ENCODE measurements at places on chromosomes 3 and 15.

DNA sequence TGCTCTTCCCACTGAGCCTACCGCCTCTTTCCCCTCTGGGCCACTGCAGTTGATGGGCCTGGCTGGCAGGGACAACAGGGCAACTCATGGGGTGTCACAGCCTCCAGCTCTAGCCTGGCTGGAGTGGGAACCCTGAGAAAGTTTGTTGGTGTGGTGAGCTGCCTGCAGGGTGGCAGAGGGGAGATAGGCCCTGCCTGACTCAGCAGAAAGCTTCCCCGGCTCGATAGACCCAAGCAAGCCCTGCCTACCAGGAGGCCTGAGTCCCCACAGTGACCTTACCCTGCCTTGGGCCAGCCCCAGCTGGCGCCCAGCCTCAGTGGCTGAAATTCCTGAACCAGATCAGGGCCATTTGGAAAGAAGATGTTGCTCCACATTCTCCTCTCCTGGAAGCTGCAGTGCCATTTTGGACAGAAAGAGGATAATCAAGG, 29.4 kb downstream of the ABTB1 start:
- no peak for DNase-seq

DNA sequence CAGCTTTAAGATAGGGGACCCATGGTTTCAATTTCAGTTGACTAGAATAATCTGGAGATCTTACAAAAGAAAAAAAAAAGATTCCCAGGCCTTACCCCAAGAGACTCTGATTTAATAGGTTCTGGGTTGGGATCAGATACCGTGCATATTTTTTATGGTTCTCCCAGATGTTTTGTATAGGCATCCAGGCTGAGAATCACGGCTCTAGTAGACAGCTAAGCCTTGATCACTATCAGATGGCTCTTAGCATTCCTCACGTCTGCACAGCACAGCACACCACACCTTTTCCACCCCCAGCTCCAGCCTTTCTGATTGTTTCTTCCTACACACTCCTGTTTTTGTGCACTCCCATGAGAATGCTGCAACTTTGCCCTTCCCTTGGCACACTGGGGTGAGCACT, 40.8 kb downstream of the TMEM45A start:
- DNase-seq, result no peak

DNA sequence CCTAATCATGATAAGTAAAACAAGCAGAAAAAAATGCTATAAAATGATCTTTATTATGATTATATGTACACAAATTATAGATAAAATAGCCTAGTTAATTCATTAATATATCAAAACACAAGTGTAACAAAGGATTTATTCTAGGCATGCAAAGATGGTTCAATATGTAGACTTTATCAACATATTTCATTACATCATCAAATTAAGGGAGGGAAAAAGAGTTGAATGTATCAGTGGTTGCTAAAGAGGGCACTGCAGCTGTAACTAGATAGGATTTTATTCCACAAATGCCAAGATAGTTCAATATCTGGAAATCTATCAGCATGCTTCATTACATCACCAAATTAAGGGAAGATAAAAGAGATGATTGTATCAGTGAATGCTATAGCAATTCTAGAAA, 248.3 kb downstream of the LPP start:
- no peak for DNase-seq

DNA sequence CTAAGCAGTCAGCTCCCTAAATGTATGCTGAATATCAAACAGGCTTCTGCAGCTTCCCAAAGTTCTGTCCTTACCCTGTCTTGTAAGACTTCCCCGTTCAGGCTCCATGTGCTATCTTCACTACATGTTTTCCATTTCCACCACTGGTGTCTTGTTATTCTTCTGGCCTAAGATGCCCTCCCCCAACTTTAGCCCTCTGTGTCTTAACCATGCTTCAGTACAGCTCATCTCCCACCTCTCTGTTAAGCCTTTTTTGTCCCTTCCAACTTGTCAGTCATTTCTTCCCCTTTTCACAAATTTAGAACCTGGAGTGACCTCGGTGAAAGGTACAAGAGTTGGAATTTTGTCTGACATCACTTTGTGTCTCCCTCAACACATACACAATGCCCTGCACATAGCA, 151.7 kb upstream of the TBL1XR1 start:
- no peak for DNase-seq

GRCh38 chr15:65304381-65305149, at the start of gene RNU5B-1:
Gene RNU5B-1 (plus strand): TSS chr15:65304677.
- peak; percentile 71 for DNase-seq

Measured in activated CD8-positive, alpha-beta memory T cell treated with anti-CD3 and anti-CD28 coated beads, Interleukin-2, amount 50 U/mL, for 4 hours (primary cell).